ENCODE measurements at places on chromosomes 5 and 9. TPM values are rescaled to one million over a fixed set of nuclear protein-coding genes. Genes with fewer than 3 reads are reported as not detected.

Gene DBH
- total RNA-seq: not detected

Gene ZNG1C
- 29.6 TPM for total RNA-seq

Gene SLC34A1
- total RNA-seq: not detected

Gene HSPB3
- not detected for total RNA-seq

Gene GRIN1
- 0.47 TPM for total RNA-seq

Gene ZNF189
- 17.4 TPM for total RNA-seq

Gene CDKN2B
- total RNA-seq: 76.6 TPM

Gene IGFBPL1
- 0.82 TPM for total RNA-seq

Gene NR4A3
- 0.10 TPM for total RNA-seq

GRCh38 chr9:78406146-78406545 is 109.2 kb downstream of the PSAT1 start:
- DNase-seq: no peak
- no peaks in the 10 kb centered on the region for H3K4me1 ChIP-seq
- H3K36me3 ChIP-seq: no peaks in the 10 kb centered on the region
- H3K27ac ChIP-seq: no peak overlapping the region
- H3K27me3 ChIP-seq: no peaks in the 10 kb centered on the region

DNA sequence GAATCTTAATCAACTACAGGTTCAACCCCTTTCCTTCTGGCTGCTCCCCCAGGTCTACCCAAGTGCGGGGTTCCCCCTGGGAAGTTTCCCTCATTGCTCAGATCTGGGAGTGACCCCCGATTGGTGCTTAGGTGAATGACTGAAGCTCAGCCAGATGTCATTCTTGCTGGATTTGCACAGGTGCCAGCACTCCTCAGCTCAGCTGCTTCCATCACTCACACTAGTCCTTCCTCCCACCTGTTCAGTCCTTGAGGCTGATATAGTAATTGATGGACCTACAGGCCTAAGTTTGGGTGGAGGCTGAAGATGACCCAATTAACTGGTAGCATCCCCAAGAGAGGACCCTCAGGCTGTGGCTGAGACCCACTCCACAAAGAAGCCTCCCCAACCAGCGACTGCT is 32.9 kb downstream of the PRLR start:
- H3K27me3 ChIP-seq: no peaks in the 10 kb centered on the region
- no peak overlapping the region for H3K27ac ChIP-seq
- no peak for DNase-seq
- no peak overlapping the region for H3K4me3 ChIP-seq

GRCh38 chr5:159451197-159452052 is 121.1 kb upstream of the IL12B start:
- no peaks in the 10 kb centered on the region for H3K4me1 ChIP-seq
- H3K36me3 ChIP-seq: no peaks in the 10 kb centered on the region
- no peak overlapping the region for H3K4me3 ChIP-seq
- no peaks in the 10 kb centered on the region for H3K27me3 ChIP-seq

DNA sequence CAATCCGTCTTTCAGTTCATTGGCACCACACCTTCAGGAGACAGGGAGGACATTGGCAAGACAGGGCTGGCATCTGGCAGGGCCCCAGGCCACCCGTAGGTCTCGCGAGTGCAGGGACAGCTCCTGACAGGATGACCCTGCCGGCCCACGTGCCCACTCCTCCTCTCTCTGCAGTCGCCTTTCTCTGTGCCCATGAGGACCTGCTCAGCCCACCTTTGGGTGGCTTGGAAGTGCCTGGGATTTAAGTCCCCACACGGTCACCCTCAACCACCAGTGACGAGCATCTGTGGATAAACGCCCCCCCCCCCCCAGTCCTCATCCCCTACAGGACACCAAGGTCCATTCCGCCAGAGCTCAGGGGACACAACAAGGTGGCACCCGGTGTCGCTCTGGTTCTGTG is 4.1 kb downstream of the MRPL36 start:
- H3K36me3 ChIP-seq: no peaks in the 10 kb centered on the region
- no peak overlapping the region for H3K4me3 ChIP-seq
- no peaks in the 10 kb centered on the region for H3K27me3 ChIP-seq
- H3K27ac ChIP-seq: no peak overlapping the region

DNA sequence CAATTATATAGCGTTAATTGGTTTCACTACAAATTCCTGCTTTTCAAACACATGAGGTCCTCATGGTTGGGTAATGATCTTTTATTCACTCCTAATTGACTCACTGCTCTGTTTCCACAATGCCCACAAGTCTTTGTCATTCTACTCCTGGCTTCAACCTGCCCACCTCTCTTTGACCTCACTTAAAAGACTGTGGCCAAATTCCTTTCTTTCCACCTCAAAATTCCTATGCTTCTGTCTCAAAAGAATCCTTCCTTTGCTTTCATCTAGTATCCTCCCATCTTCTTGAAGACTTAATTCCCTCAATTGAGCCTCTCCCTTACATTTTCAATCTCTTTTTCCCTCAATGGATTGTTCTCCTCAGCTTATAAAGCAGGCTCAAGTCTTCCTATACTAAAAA is 4.9 kb downstream of the APBA1 start:
- no peak overlapping the region for H3K27ac ChIP-seq
- DNase-seq: no peak
- no peaks in the 10 kb centered on the region for H3K4me1 ChIP-seq
- no peak overlapping the region for H3K4me3 ChIP-seq

GRCh38 chr5:91386120-91386519 is 3.0 kb upstream of the ARRDC3 start:
- H3K4me3 ChIP-seq: no peak overlapping the region
- no peak for DNase-seq
- no peaks in the 10 kb centered on the region for H3K36me3 ChIP-seq
- H3K27ac ChIP-seq: no peak overlapping the region
- H3K27me3 ChIP-seq: no peaks in the 10 kb centered on the region
- peaks cover 6% of the 10 kb centered on the region for H3K4me1 ChIP-seq

DNA sequence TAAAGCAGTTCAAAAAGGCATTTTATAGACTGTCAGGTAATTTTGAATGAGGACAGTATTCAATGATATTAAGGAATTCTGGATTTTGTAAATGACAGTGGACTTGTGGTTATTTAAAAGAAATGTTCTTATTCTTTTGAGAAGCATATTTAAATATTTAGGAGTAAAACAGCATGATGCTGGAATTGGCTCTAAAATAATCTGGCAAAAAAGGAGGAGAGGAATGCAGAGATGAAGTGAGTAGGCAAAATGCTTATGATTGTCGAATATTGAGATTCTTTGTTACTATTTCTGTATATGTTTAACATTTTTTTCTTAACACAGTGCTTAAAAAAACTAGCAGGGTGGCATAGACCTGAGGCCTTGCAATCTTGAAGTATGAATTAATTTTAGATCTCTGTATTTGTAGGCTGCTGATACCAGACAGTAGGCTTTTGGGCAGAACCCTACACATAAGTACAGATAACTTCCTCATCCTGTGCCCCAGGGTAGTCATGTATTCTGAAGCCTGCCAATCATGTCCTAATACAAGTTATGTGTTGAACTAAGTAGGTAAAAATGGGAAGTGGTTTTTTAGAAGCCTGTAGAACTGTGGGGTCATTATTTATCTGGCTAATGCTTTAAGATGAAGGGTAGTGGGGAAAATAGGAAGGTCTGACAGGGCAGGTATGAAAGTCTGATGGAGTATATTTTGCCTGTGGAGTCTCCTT is 9.4 kb downstream of the CD180 start:
- H3K4me3 ChIP-seq: no peak overlapping the region
- no peaks in the 10 kb centered on the region for H3K4me1 ChIP-seq
- no peaks in the 10 kb centered on the region for H3K27me3 ChIP-seq
- no peak for DNase-seq
- no peak overlapping the region for H3K27ac ChIP-seq

DNA sequence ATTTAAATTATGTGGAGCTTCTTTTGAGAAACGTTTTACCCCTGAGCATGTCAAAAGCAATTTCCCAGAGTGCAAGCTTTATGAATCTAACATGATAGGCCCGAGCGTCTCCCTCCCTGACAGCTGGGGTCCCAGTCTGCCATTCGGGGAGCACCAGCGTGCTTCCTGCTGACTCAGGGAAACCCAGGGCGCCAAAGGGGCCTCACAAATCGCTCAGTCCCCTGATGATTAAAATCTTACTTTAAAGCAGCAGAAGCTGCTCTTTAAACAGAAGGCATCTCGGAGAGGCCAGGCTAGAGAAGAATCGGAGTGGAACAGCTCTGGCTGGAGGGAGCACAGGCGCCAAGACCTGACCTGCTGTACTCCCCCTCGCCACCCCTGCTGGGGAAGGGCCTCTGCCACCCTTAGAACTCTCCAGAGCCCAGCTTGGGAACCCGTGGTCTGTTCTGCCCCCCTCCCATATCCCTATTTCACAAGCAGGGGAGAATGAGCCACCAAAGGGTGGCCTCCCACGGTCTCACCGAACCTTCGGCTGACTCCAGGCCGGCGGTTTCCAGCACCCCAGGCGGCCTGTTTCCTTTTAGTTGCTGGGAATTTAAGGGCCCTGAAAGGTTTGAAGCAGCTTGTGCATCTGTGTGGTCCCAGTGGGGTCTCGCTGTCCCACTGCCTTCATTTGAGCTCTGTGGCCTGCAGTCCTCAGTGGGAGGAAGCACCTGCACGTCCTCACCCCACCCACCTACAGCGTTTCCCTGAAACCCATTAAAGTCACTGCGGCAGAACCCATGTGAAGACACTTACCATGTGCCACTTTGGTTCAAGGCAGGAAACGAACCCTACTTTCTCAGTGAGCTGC is 147.6 kb downstream of the COL23A1 start:
- DNase-seq: no peak
- H3K27ac ChIP-seq: no peak overlapping the region
- no peak overlapping the region for H3K4me3 ChIP-seq
- no peaks in the 10 kb centered on the region for H3K27me3 ChIP-seq

DNA sequence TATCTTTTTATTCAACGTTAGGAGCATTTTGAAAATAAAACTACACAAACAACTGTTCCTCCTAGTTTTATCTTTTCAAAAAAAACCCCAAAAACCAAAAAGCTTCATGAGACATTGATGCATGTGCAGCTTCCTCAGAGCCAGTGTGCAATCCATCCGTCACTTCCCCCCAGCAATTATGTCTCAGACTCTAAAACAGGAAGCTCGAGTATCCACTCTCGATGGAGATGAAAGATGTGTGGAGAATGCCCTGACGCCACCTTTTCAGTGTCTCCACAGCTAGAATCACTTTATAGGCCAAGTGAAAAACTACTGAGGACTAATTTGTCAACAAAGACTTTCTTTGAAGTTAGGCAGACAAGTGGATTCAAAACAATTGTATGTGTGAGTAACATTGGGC is 408.9 kb upstream of the SMARCA2 start:
- H3K36me3 ChIP-seq: no peaks in the 10 kb centered on the region
- H3K27ac ChIP-seq: no peak overlapping the region
- no peak for DNase-seq
- no peak overlapping the region for H3K4me3 ChIP-seq
- no peaks in the 10 kb centered on the region for H3K27me3 ChIP-seq

- no peak overlapping the region for H3K4me3 ChIP-seq
- H3K27ac ChIP-seq: no peak overlapping the region
- no peak for DNase-seq
- H3K27me3 ChIP-seq: peaks cover 26% of the 10 kb centered on the region
- no peaks in the 10 kb centered on the region for H3K4me1 ChIP-seq
- H3K36me3 ChIP-seq: no peaks in the 10 kb centered on the region
Measured at GRCh38 chr5:1669276-1670155, 130.1 kb downstream of the MRPL36 start.

- no peaks in the 10 kb centered on the region for H3K36me3 ChIP-seq
- H3K27ac ChIP-seq: no peak overlapping the region
- no peak overlapping the region for H3K4me3 ChIP-seq
- DNase-seq: no peak
- no peaks in the 10 kb centered on the region for H3K27me3 ChIP-seq
- H3K4me1 ChIP-seq: no peaks in the 10 kb centered on the region
Measured at GRCh38 chr5:129820-130219, 37.9 kb downstream of the PLEKHG4B start.

DNA sequence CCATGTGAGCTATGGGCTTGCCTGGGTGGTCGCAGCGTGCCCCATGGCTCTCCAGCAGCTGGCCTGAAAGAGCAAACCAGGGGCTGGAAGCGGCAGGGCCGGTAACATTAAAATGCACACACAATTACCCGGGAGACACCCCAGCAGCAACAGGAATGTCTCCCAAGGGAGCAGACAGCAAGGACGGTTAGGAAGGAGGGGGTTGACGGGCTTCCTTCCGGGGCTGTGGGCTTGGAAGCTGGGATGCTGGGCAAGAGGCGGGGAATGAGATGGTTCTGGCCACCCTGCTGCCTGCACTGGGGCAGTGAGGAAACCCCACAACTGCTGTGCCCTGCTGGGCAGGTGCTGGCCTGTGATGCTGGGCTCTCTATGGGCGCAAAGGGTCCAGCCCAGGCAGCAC is 71.8 kb upstream of the ADAMTS2 start:
- H3K27me3 ChIP-seq: no peaks in the 10 kb centered on the region
- no peak for DNase-seq
- no peaks in the 10 kb centered on the region for H3K4me1 ChIP-seq
- no peak overlapping the region for H3K27ac ChIP-seq
- no peak overlapping the region for H3K4me3 ChIP-seq

DNA sequence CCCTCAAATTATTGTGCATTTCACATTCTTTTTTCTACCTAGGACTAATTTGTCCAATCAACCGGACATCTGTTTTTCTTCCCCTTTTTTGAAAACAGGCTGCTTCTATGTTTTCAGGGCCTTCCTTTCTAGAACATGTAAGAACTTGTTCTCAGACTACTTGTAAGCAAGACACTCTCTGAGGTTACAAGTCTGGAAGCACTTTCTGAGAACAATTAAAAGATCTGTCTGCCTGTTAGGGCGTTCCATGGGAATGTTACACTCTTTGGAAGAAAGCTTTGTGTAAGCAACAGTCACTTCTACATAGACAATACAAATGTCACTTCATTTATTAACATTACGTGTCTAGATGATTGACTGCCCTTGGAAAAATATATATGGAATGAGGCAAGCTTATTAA is 50.9 kb upstream of the HSPB3 start:
- no peaks in the 10 kb centered on the region for H3K27me3 ChIP-seq
- H3K4me1 ChIP-seq: no peaks in the 10 kb centered on the region
- no peak overlapping the region for H3K27ac ChIP-seq
- no peaks in the 10 kb centered on the region for H3K36me3 ChIP-seq

All from colonic mucosa (tissue), 4 donors.